ENCODE measurements at places on chromosomes 11 and 22. TPM values are rescaled to one million over a fixed set of nuclear protein-coding genes. Genes with fewer than 3 reads are reported as not detected.

- no peak for DNase-seq
Observed at GRCh38 chr22:36299911-36300310, 47.0 kb downstream of the APOL1 start.

GRCh38 chr11:81303038-81303664 is 1430.5 kb downstream of the FAM181B start:
- no peak for DNase-seq

- no peak for DNase-seq
Observed at GRCh38 chr11:44963136-44963535, 12.5 kb upstream of the TP53I11 start.

DNA sequence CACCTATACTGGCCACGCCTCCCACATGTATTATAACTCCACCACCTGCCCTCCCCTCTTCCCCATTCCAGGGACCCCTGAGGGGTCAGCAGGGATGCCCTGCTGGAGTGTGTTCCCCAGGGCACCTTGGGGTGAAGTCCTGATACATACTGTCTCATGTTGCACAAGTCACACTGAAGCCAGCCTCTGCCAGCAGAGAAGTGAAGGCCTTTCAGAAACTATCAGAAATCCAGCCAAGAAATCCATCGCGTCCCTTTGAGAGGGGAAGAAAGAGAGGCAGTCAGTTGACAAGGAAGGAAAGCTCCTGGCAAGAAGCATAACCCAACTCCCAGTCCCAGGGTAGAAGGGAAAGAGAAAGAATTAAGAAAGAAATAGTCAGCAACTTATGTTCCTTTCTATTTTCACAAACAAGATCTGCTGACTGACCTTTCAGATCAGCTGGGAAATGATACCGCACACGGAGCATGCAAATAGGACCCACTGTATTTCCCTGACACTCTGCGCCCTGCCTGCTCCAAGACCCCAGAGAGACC is 45.2 kb downstream of the SC5D start:
- DNase-seq, result no peak

DNA sequence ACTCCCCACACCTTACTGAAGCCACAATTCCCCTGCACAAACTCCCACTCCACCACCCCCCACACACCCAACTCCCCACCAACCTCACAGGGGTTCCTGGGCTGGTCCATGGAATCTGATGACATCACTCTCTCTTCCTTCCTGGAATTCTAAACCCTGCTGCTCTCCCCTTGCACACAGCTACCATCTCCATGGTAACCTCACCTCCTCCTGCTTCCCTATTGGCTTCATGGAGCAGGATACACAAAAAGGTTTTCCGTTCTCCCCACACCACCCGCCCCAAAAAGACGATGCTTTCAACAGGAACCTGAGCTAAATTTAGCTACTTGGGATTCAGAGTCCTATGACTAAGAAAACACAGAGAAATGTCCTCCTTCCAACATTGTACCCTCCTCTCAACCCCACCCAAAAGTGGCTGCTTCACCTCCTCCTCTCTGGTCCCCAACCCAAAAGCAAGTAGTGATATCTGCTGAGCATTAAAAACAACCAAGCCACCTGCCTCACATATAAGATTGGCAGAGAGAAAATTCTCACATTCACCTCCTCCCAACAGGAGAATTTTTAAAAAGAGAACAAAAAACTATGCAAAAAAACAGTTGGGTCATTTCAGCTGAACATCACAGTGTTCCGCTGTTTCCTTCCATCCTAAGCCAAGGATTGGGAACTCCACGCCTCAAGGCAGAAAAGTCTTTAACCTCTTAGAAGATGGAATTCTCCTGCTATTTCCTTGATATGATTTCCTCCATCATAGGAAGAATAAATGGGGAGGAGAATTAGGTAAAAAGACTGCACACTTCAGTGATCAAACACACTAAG is 66.9 kb downstream of the RBFOX2 start:
- DNase-seq, result peak; percentile 89

The OR5P2 gene
- total RNA-seq, result not detected

DNA sequence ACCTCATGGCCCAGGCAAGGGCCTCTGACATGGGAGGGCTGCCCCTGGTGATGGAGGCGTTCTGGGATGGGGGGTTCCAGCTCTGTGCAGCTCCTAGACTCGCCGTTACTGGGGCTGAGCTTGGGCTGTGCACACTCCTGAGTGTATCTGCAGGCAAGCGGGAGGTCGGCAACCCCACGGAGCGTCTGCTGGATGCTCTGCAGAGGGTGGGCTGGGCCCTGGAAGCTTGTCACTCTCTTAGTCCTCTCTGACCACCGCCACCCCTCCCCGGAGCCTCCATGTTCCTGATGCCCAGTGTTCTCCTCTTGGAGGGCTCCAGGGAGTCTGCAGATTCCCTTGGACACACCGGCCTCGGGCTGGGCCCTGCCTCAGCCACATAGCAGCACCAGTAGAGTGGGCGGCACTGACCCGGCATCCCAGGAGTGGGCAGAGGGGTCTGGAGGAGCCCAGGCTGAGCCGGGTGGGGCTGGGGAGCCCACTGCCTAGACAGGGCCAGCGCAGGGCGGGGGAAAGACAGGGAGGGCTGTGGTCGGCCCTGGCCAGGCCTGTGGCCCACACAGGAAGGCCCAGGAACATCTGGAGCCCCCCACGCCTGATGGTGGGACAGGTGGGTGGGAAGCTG is 20.6 kb upstream of the MUC5B start:
- DNase-seq, result peak; percentile 37

Measured in stomach (tissue), 19 donors.